Activated CD8-positive, alpha-beta T cell treated with anti-CD3 and anti-CD28 coated beads for 36 hours (primary cell): ENCODE measurements at places on chromosomes 2 and 18. TPM values are rescaled to one million over a fixed set of nuclear protein-coding genes. Genes with fewer than 3 reads are reported as not detected.

NOL4 gene
- not detected for total RNA-seq

GKN1 gene
- total RNA-seq: not detected

IL36A gene
- not detected for total RNA-seq

RTP5 gene
- total RNA-seq: 0.22 TPM

MAL gene
- total RNA-seq: 59.2 TPM

GPR45 gene
- total RNA-seq: not detected

C2orf72 gene
- total RNA-seq: 5.1 TPM

TTC27 gene
- total RNA-seq: 30.1 TPM

MDH1B gene
- total RNA-seq: 0.92 TPM

MBP gene
- 41.5 TPM for total RNA-seq

ABCB11 gene
- not detected for total RNA-seq

REG1B gene
- not detected for total RNA-seq

HOXD4 gene
- not detected for total RNA-seq

MALL gene
- total RNA-seq: not detected

ESPNL gene
- 0.27 TPM for total RNA-seq

EPB41L3 gene
- total RNA-seq: not detected

COLEC11 gene
- 0.49 TPM for total RNA-seq

RGPD3 gene
- total RNA-seq: 0.34 TPM

IL36RN gene
- total RNA-seq: not detected

LANCL1 gene
- total RNA-seq: 34.0 TPM

CAVIN2 gene
- total RNA-seq: not detected

PAX3 gene
- not detected for total RNA-seq

ELOA2 gene
- not detected for total RNA-seq

CRYGC gene
- total RNA-seq: not detected

OR6B2 gene
- total RNA-seq: not detected

NEMP2 gene
- 17.2 TPM for total RNA-seq

CABYR gene
- total RNA-seq: 2.1 TPM

PTPRN gene
- 0.92 TPM for total RNA-seq

SH3RF3 gene
- 2.3 TPM for total RNA-seq

PSMA8 gene
- total RNA-seq: 1.3 TPM

LRRFIP1 gene
- total RNA-seq: 281 TPM

TNFRSF11A gene
- 8.0 TPM for total RNA-seq

UGT1A10 gene
- not detected for total RNA-seq

LIMS2 gene
- total RNA-seq: 22.1 TPM

UGT1A4 gene
- not detected for total RNA-seq

ARHGAP28 gene
- total RNA-seq: not detected
